ENCODE measurements at places on chromosomes 6 and 20.

GRCh38 chr6:144834426-144835038, 549.4 kb downstream of the UTRN start:
- no peak for DNase-seq

DNA sequence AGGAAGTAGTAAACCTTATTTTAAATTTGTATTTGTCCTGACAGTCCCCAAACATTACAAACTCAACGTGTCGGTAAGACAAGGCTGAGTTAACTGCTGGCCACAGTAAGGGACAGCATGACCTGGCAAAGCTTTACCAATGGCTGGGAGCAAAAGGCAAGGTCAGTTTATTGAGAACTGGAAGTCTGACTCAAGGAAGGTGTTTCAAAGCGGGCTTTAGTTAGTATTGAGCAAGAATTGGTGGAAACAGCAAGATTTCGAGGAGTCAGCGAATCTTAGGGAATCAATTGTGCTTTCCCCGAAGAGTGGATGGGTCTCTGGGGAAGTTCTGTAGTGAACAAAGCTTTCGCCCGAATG, 885 bp upstream of the GZF1 start:
- no peak for DNase-seq

DNA sequence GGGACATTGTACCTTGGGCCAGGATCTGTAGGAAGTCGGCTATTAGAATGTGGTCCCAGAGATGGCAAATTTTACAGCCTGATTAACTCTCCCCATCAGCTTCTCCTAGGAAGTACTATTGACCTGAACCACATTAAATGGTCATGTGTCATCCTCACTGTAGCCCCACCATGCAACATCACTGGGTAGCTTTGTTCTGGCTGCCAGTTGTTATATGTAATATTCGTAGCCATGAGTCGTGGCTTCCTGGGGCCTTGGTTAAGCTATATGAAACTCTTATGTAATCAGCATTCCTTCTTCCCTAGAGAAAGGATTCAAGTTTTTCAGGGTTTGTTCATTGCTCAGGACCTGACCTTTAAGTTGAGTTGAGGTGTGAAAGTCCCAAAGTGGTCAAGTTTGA, 125.7 kb downstream of the ANKS1A start:
- DNase-seq = no peak

- DNase-seq = no peak
Measured at GRCh38 chr20:30503992-30504570, 753.4 kb upstream of the DEFB115 start.

DNA sequence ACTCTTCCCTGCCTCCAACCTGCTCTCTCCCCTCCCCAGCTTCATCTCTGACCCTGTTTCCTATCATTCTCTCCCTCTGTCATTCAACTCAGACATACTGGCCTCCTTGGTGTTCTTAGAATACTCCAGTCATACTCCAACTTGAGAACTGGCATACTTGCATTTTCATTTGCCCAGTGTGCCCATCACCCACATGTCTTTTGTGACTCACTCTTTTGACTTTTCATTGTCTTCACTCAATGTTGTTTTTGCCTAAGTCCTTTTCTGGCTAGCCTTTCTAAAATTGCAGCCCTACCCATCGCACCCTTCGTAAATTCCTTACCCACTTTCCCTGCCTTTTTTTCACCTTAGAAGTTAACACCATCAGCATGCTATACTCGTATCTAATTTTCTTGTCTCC, 77.0 kb upstream of the CD2AP start:
- DNase-seq = no peak

DNA sequence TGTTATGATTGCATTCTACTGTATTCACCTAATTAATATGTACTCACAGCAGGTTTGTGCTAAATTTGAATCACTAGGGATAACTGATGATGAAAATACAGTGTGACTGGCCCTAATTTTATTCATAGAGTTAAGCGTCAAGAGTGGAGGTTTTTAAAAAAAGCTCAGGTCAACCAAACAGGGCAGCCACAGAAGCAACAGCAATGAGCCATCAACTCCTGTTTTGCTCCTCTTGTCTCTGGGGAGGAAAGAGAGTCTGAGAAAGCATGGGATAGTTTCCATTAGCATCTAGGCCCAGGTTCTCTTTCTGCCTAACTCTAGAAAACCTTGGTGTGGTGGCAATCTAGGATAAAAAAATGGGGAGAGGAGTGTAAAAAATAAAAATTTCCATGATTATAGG, 122.1 kb downstream of the OGFRL1 start:
- no peak for DNase-seq

DNA sequence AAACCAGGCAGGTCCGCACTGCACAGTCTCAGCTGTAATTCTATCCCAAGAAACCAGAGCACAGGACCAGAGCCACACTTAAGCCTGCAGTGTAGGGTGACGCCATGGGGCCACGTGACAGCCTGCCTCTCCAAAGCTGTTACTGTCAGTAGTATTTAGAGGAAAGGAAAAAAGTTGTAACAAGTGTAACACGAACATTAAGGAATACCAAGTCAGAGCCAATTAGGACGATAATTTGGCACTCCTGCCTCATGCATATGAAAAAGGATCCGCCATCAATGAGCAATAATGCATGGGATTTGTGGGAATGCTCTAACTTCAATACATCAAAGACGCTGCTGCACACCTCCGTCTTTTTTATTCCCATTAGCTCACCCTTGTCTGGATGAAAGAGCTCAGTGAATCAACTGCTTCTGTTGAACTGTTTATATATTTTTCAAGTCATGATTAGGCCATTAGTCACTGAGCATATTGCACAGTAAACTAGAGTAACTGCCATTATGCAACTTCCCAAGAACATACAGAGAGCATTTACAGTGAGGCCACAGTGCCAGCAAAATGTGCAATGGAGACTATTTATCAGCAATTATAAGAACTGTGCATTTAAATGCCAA, 79.9 kb downstream of the ATXN1 start:
- no peak for DNase-seq

- DNase-seq = no peak
Measured at GRCh38 chr6:71400852-71401251, 112.2 kb downstream of the OGFRL1 start.

DNA sequence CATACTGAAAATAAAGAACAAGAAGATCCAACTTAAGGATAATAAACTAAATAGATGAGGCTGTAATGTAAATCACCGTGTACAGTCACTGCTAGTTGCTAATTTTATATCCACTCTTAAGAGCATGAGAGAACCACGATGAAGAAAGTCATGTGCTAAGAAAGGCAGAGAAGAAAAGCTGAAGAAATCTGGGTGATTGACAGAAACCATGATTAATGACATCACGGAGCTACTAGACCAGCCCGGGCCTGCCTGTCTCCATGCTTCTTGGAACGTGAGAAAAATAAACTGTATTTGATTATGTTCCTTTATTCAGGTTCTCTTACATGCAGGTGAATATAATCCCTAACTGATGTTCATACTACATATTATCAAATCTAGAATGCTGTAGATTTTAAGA, 84.2 kb upstream of the E2F3 start:
- no peak for DNase-seq

DNA sequence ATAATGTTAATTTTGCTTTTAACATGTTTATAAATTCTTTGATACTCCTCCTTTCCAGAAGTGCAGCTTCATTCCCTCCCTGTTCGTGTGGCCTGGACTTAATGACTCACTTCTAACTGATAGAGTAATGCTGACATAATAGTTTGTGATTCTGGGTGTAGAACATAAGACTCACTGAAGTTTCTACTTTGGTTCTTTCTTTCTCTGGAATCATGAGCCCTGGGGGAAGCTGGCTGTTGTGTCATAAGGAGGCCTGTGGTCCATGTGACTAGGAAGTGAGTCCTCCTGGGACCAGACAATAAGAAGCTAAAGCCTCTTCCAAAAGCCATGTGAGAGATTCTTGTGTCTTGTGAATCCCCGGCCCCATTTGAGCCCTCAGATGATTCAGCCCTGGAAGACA, 30.5 kb upstream of the HLA-G start:
- no peak for DNase-seq

- DNase-seq = no peak
Measured at GRCh38 chr20:11229772-11230171, 556.0 kb upstream of the JAG1 start.

DNA sequence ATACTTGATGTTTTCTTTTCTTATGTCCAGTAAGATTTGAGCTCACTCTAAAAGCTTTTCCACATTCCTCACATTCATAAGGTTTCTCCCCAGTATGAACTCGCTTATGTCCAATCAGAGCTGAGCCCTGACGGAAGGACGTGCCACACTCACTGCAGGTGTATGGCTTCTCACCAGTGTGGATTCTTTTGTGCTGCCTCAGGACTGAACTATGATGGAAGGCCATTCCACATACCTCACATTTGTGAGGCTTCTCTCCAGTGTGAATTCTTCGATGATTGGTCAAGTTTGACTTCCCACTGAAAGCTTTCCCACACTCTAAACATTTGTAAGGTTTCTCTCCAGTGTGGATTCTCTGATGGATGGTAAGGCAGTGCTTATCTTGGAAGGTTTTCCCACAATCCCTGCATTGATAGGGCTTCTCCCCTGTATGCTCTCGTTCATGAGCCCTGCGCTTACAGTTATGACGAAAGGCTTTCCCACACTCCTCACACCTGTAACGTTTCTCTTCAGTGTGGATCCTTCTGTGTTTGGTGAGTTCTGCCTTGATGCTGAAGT, 9.9 kb downstream of the ZNF311 start:
- no peak for DNase-seq

DNA sequence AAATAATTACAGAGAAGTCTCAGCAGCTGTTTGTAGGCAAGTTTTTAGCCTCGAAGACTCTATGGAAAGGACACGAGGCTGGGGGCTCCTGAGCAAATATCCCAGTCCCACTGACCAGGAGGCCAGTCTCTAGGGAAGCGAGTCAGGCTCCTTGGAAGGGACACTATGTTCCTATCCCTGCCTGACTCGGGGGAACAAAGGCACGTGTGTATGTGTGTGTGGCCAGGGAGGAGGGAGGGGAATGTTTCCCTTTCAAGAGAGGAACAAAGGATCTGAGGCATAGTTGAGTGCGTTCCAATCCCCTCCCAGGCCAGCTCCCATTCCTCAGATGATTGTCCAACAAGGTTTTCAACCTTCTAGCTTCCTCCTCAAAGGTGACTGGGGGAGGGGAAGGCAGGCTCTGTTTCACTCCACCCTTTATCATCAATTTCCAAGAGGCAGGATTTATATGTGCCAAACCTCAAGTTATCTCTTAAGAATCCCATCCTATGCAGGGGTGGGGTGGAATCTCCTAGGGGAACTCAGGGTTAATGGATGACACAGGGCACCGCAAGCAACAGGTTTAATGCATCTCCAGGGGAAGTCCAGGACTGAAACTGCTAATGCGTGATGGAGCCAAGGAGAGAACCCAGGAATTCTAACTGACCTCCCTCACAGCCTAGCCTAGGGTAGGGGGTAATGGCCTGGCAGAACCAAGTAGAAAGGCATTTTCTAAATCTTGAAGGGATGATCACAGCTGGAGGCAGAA, 9.9 kb downstream of the BCL2L1 start:
- peak; percentile 88 for DNase-seq

DNA sequence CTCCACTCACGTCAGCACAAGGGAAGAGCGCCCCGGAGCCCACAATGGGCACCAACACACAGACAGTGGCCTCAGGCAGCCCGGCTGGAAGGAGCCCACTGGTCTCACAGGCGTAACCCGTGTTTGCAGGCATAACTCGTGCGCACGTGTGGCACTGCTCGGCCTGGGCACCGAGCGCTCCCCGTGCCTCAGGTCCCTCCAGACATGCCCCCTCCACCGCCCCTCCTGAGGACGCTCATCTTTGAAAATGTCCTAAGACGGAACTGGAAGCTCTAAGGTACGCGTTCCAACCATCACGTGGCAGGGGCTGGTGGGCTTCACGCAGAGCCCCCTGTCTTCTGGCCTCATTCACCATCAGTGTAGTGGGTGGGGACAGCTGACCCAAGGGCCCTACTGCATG, 44.6 kb downstream of the SSR1 start:
- DNase-seq = peak; percentile 22

DNA sequence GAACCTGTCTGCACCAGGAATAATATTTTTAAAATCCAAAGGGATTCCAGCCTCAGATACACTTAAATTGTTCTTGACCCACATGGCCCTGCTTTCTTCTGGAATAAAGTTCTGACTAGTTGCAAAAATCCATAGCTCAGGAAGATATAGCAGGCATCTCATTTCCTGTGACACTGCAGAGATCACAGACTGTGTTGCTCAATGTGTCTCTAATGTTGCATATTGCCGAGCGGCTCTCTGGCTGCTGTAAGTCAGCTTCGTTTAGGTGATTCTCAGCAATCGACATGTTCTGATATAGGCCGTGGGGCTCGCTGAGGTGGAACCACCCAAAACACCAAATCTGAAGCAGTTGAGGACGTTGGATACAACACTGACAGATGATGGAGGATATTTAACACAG, 498.3 kb upstream of the AGPAT4 start:
- DNase-seq = no peak

- DNase-seq = no peak
Measured at GRCh38 chr6:138690975-138691594, 82.5 kb upstream of the CCDC28A start.

DNA sequence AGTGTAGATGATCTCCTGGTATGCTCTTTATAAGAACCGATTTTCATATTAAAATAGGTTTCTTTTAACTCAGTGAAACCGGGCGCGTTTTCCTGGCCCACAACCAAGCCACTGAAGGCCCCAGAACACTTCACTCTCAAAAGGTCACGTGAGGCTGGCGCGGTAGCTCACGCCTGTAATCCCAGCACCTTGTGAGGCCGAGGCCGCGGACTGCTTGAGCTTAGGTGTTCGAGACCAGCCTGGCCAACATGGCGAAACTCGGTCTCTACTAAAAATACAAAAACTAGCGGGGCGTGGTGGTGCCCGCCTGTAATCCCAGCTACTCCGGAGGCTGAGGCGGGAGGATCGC, 402 bp upstream of the TAF8 start:
- no peak for DNase-seq

GRCh38 chr20:48002517-48002970, 217.3 kb upstream of the SULF2 start:
- DNase-seq = no peak

DNA sequence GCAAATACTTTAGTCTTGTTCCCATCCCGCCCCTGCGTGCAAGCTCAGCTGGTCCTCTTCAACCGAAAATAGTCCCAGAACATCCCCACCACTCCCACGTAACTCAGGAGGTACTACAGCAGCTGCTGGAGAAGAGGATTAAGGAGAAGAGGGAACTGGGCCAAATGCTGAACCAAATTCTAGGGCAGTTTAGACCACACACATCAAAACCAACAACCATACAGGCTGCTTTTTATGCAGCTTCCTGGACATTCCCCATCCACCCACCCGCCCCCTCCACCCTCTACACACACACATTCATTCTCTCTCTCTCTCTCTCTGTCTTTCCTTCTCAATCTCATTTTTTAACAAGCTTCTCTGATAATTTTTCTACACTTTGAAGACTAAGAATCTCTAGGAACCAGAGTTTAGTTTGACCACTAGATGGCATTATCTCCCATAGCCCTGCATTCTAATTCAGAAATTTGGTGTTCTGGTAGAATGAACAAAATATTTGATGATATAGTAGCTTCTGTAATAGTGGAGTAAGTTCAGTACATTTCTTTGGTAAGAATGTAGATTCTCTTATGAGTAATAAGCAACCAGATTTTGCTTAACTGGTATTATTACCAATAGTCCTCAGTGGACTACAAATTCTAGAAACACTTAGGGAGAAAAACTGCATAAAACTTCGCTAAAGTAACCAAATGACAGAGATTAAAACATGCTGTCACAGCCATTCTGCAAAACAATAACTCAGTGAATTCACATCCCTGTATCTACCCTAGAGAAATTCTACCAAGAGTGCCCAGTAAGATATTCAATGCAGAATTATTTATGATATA, 52.1 kb upstream of the BEND6 start:
- DNase-seq = peak; percentile 20

Data from H7 (cell line).